Muscle of leg (tissue), 16 donors: ENCODE measurements at places on chromosomes 5 and 9. TPM values are rescaled to one million over a fixed set of nuclear protein-coding genes. Genes with fewer than 3 reads are reported as not detected.

DNA sequence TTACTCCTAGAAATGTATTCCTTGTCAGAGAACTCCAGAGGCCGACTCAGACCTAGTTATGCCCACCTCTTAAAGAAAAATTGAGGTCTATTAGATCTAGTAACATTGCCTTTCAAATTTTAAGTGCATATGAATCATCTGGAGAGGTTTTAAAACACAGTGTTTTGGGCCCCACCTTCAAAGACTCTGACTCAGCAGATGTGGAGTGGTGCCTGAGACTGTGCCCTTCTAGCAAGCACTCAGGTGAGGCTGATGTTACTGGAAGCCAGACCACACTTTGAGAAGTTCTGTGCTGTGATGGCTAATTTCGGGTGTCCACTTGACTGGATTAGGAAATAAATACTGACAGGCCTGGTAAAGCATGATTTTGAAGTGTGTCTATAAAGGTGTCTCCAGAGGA lies 10.6 kb downstream of the FOXB2 start:
- no peak overlapping the region for H3K4me3 ChIP-seq
- no peaks in the 10 kb centered on the region for H3K36me3 ChIP-seq
- H3K27ac ChIP-seq, result no peak overlapping the region
- H3K4me1 ChIP-seq, result no peaks in the 10 kb centered on the region

GRCh38 chr9:109488791-109489492 lies 9.2 kb downstream of the PTPN3 start:
- peak overlapping the region; percentile 65 for H3K27ac ChIP-seq
- H3K4me1 ChIP-seq, result no peaks in the 10 kb centered on the region
- peaks cover 4% of the 10 kb centered on the region for H3K27me3 ChIP-seq
- DNase-seq, result no peak

DNA sequence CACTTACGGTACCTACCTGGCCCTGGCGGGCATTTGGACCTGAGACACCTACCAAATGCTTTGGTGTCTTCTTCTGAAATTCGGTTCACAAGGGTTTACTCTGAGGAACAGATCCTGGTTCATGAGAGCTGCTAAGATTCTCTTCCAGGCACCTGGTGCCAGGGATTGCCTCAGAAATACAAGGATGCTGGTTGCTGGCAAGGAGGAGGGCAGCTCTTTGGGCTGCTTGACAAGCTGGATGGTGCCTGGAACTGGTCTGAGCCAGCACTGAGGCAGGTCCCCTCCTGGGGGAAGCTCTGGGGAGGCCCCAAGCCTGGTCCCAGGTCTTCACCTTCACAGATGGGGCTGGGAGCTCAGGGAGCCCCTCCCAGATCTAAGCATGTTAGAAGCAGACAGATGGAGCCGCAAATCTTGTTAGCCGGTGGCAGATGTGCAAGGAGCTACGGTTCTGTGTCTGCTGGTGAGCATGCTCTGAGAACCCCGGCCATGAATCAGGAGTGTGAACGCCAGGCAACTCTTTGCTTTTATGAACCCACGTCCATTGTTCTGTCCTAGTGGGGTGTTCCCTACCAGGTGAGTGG lies 16.3 kb downstream of the FABP6 start:
- no peak overlapping the region for H3K4me3 ChIP-seq
- H3K27me3 ChIP-seq, result no peaks in the 10 kb centered on the region
- no peak overlapping the region for H3K27ac ChIP-seq
- DNase-seq, result no peak
- no peaks in the 10 kb centered on the region for H3K4me1 ChIP-seq

Gene SLC25A48
- 0.18 TPM for total RNA-seq

DNA sequence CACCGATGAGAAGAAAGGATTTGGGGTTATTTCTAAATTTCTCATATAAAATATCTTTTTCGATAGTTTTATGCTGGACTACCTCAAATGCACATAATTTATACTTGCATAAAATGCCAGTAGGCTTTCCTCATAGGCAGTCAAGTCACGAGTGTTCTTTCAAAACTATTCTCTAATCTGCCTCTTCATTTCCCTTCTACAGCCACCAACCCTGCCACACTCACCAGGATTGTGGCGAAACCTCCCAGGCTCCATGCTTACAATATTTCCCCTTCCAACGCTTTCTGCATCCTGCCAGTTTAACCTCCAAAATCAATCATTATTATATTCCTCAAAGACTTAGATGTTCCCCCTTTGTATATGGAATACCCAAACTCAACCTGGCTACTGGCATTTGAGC lies 65.4 kb downstream of the FRMD3 start:
- H3K4me3 ChIP-seq, result no peak overlapping the region
- no peaks in the 10 kb centered on the region for H3K36me3 ChIP-seq
- H3K4me1 ChIP-seq, result peaks cover 12% of the 10 kb centered on the region
- H3K27ac ChIP-seq, result no peak overlapping the region
- DNase-seq, result no peak

DNA sequence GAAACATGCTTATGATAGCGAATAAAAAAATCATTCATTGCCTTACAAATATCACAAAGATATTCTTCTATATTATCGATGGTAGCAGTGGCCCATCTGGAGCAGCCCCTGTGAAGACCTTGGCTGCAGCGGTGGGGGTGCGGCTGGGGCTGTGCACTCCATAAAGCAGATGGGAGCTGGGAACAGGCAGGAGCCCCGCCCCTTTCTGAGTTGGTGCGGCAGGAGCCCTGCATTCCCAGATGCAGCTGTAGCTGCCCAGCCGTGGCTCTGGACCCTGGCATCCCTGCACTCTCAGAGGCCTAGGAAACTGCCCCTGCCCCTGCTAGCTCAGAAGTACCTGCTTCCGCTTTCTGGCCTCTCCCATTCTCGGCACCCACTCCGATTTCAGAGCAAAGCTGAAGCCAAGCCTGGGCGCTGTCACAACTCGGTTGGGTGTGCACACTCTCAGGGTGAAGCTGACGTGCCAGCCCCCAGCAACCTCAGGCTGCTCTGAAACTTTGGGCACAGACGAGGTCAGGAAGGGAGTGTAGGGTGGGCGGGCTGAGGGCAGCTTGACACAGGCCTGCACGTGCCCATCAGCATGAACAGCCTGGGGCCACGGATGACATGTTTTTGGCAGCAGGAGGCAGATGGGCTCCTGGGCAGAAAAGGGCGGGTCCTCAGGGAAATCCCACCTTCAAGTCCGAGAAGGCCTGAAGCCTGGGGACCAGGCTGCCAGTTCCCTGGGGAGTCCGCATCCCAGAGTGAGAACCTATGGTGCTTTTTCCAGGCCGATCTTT lies 1440.8 kb upstream of the ACO1 start:
- H3K27ac ChIP-seq, result no peak overlapping the region
- H3K4me3 ChIP-seq, result no peak overlapping the region
- H3K36me3 ChIP-seq, result no peaks in the 10 kb centered on the region
- no peak for DNase-seq
- no peaks in the 10 kb centered on the region for H3K27me3 ChIP-seq

DNA sequence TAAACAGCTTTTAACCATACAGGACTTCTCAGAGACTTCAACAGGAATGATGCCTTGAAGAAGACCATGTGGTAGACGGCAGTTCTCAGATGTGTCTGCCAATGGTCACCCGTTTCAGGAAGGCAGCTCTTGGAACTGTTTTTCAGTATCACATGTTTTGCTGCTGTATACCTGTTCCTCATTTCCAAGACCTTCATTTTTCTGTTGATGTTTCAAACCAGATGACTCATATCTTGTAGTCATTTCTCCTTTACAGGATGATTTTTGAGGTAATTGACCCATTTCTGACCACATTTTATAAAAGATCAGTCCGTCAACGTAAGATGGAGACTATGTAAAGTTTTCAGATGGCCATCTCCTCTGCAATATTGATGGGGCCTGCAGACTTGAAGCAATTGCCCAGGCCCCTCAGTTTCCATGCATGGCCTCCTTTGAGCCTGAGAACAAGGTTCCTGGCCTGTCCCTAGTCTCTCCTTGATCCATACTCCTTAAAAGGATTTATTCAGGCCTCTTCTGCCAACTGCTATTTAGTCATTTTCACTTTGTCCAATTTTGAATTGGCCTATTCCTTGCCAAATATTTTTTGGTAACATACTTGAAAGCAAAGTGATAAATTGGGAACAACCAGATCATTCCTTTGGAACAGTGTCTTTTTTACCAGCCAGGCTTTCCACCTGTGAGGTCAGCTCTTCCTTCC lies 128.6 kb downstream of the PDZD2 start:
- H3K36me3 ChIP-seq, result no peaks in the 10 kb centered on the region
- no peak overlapping the region for H3K4me3 ChIP-seq
- peaks cover 10% of the 10 kb centered on the region for H3K4me1 ChIP-seq

GRCh38 chr9:77911928-77912327 lies 119.7 kb downstream of the GNAQ start:
- no peak overlapping the region for H3K27ac ChIP-seq
- no peak overlapping the region for H3K4me3 ChIP-seq
- DNase-seq, result no peak
- no peaks in the 10 kb centered on the region for H3K4me1 ChIP-seq
- H3K27me3 ChIP-seq, result no peaks in the 10 kb centered on the region

GRCh38 chr5:15023846-15024245 lies 152.3 kb upstream of the ANKH start:
- no peaks in the 10 kb centered on the region for H3K36me3 ChIP-seq
- H3K27ac ChIP-seq, result no peak overlapping the region
- H3K4me1 ChIP-seq, result peaks cover 13% of the 10 kb centered on the region

Gene NTRK2
- total RNA-seq, result 35.6 TPM

Gene COL23A1
- total RNA-seq, result 4.3 TPM

Gene CARD9
- total RNA-seq, result 1.2 TPM

Gene KCNMB1
- 0.22 TPM for total RNA-seq

- H3K36me3 ChIP-seq, result no peaks in the 10 kb centered on the region
- H3K27ac ChIP-seq, result no peak overlapping the region
- peaks cover 11% of the 10 kb centered on the region for H3K4me1 ChIP-seq
- no peaks in the 10 kb centered on the region for H3K27me3 ChIP-seq
- DNase-seq, result no peak
These were observed 60.4 kb upstream of the MOCS2 start for GRCh38 chr5:53169933-53170332.

Gene BHMT2
- total RNA-seq, result 2.7 TPM

Gene CPEB4
- 36.5 TPM for total RNA-seq
